ENCODE measurements at places on chromosomes 3 and 15.

DNA sequence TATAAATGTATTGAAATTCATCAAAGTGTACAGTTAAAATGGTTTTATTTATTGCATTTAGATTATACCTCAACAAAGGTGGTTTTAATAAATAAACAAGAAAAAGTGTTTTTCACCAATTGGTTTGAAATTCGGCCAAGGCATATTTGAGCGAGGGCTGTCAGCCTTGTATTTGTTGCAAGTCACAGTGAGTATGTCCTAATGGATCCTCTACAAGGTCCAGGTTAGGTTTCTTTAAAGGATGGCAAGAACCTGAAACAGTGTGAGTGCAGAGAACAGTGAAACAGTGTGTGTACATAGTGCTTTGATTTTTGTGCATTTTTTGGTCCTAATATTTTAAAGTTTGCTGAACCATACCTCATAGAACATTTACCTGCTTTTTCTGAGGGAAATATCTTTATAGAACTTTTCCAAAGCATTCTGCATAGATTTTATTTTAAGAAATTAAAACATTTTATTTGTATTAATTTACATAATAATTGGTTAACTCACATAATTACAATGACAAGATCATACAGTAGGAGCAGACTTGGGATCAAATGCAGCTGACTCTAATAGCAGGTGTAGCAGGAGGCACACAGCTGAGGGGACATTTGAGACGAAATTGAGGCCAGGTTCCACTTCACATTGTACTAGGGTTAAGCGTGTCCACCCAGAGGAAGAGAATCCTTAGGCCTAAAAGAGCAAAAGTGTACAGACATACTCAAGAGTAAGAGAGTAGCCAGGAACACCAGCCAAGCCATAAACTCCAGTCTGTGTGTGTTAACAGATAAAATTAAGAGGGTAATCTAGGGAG lies 428.8 kb upstream of the TPRG1 start:
- DNase-seq: no peak

GRCh38 chr15:85489773-85490493 lies 109.5 kb downstream of the AKAP13 start:
- no peak for DNase-seq

GRCh38 chr3:82942041-82942440 lies 1180.6 kb upstream of the GBE1 start:
- DNase-seq: no peak

GRCh38 chr15:100115066-100115710 lies 226.6 kb downstream of the ADAMTS17 start:
- no peak for DNase-seq

GRCh38 chr3:190588570-190588969 lies 74.7 kb downstream of the IL1RAP start:
- DNase-seq: no peak

DNA sequence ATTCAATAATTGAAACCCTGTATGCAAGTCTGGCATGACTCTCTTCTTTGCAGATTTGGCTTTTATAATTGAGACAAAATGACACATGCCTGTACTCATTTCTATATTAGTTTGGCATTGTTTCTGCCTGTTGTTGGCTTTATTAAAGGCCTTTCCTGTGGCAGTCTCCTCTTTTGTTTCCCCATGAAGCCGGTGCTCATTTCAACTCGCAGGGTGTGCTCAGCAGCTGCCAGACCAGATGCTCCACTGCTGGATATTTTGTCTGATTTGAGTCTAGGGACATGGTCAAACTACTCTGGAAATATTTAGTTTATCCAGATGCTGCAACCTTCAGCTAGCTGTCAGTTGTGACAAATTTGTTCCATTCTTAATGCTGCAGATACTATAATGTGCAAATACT lies 445.3 kb downstream of the NAALADL2 start:
- no peak for DNase-seq

DNA sequence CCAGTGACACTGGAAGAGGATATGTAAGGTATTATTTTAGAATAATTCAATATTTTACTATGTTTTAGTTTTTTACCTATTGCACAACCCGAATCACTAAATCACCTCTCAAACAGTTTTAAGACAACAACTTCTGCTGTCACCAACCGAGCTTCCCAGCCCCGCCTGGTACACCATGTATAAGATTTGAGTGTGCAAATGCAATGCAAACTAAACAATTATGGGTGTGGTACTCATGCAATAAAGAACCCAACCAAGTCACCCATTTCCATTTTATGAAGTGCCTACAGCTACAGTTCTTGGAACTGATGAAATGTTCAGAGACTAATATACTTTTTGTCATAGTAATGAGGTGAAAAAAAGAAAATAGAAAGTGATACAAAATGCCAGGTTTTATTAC lies 256.2 kb downstream of the TAFA4 start:
- DNase-seq: no peak

- no peak for DNase-seq
These were observed 20.2 kb upstream of the CCDC66 start for GRCh38 chr3:56536735-56537134.

DNA sequence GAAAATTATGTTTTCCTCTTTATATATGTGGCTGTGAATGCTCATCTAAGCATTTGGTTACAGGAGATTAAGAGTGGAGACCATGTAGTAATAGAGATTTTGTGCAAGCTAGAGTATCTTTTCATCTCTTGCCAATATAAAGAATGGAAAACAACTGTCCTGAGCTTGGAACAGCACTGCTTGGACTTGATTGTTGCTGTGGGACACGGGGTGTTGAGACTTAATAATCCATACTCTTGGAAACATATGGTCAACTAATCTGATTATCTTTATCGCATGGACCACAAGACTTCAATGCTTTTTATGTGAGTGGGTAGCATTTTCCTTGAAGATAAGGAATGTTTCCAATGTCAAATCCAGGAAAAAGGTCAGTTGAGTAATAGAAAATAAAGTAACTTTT lies 806.3 kb downstream of the DIPK2A start:
- DNase-seq: no peak

- no peak for DNase-seq
These were observed 6.5 kb downstream of the CHD2 start for GRCh38 chr15:92906563-92907081.

- DNase-seq: no peak
These were observed 69.2 kb downstream of the RASA2 start for GRCh38 chr3:141556034-141556433.

All from NCI-H2029 treated with DMSO at 0.1 percent for 48 hours (cell line).